ENCODE measurements at places on chromosomes 3 and 15.

- DNase-seq, result no peak
Measured at GRCh38 chr3:18208091-18208490, 217.0 kb downstream of the SATB1 start.

GRCh38 chr3:31567036-31567435 lies 34.3 kb downstream of the STT3B start:
- DNase-seq, result no peak

DNA sequence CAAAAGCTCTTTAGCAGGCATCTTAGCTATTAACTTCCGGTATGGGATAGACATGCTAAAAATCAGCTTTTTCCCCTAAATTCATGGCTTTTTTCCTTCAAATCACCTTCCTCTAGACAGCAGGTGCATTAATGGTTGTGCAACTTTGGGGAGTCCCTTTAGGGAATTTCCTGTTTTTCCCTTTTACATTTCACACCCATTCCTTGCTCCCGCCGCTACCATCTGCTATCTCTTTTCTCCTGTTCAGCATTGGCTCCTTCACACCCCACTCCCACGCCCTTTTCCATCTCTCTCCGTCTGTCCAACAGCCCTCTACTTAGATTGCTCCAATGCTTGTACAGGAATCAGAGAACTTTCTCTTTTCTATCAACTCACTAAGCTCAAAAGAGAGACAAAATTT lies 43.4 kb downstream of the FEZF2 start:
- no peak for DNase-seq

DNA sequence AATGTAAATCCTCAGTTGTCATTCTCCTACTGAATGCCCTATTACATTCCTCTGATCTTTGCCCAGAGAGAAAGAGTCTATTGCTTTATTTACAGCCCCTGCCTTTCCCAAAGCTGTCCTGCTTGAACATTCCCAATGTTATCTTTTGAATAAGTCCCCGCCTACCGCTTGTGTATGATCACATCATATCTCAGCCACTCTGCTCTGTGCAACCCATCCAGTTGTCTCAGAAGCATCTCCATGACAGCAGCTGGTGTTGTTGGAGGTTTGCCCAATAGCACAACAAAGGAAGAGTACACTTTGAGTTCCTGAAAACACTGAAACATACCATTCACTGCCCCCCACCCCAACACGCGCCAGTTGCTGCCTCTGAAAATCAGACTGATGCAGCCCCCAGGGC lies 22.0 kb upstream of the FAM3D start:
- no peak for DNase-seq

GRCh38 chr15:37015035-37015434 lies 85.3 kb downstream of the MEIS2 start:
- peak; percentile 90 for DNase-seq

GRCh38 chr3:171783626-171784025 lies 26.7 kb downstream of the PLD1 start:
- no peak for DNase-seq

DNA sequence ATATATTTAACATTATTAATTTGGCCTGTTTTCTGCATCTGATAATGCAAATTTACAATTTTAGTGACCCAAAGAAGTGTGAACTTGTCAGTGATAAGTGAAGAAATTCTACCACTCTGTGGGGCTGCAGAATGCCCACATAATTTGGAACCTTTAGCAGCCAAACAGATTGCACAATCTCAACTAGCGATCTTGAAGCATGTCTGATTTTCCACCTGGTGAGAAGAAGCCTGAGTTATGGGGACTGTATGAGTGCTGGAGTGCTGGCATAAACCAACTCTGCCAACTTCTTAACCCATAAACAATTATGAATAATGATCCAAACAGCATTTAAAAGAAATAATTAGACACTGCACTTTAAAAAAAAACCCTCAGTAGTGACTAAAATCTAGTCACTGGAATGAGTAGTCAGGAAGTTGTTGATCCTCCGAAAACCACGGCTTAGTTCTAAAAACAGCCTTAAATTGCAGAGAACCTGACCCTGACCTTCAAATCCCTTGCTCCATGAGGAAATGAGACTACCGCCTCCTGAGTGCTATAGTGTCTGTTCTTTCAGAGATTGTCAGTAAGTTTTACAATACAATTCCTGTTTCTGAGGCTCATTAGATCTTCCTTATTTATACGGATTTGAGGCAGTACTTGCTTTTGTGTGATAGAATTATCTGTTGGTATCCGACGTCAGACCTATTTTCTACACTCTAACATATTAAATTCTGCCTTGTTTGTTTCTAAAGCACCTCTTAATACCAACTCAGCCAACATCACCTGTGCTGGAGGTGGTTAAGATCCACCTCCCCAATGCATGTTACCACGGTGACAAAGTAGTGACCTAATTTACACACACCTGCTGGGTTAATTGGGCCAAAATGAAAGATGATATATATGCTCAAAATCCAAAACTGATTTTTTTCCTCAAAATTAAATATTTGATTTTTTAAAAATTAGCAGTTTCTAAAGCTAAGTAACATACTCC lies 267.7 kb downstream of the ZBTB20 start:
- peak; percentile 54 for DNase-seq

GRCh38 chr3:138197058-138197457 lies 10.0 kb downstream of the ARMC8 start:
- peak; percentile 52 for DNase-seq
